ENCODE measurements at places on chromosomes 5 and 9.

- DNase-seq: no peak
Observed at GRCh38 chr5:76404223-76405211, 1.4 kb downstream of the IQGAP2 start.

DNA sequence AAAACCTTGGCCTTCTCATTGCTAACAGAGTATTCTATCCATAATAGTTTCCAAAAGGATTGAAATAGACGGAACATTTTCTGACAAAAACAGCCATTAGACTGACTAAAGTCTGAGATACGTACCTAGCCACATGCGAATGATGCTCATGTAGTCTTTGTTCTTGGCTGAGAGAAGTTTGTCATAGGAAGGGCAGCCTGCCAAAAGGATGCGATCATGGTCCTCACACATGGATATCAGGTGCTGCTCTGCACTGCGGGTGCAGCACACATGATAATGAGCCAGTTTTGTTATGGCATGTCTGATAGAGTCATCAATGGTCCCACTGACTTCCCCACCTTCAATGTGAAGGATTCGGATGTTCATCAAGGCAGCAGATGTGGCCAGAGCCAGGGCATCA lies 12.3 kb downstream of the GNE start:
- DNase-seq: no peak

DNA sequence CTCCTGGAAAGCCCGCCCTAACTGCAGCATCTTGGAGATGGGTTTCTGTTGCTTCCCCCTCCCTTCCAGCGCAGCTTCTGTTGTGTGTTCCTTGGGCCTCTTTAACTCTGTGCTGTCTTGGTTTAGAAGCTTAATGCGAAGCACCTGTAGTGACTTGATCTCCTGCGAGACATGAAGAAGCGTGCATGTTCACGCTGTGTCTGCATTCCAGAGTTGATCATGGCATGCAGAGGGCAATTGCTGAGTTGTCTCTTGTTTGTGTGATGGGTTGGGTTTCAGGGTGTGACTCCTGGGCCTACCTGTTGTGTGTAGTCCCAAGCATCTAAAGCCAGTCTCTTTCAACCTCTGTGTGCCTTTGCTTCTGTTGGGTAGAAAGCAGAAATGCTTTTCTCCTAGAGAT lies 155.6 kb downstream of the SMARCA2 start:
- no peak for DNase-seq

- no peak for DNase-seq
Observed at GRCh38 chr5:14213253-14213652, 70.1 kb downstream of the TRIO start.

DNA sequence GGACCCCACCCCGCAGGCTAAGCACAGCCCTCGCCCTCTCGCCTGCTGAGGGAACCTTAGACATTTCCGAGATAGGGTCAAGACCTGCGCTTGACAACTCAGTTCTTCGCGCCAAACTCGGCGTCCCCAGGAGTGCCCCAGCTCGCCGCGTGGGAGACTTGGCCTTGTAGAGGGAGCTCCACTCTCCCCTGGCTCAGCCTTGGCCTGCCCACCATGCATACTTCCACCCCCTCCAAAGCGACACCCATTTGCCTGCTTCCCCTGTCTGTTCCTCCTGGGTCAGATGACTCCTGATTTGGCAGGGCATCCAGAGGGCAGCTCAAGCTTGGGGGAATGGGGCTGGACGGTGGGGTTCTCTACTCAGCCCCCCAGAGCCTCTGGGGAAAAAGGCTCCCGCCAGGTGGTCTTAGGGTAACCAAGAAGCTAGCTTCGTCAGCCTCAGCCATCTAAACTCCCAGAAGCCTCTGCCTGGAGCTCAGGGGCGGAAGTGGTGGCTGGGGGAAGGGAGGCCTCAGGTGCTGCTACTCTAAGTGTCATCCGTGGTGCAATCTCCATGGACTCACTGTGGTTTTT lies 560 bp downstream of the DOCK2 start:
- DNase-seq: no peak
